ENCODE measurements at places on chromosomes 16 and 17.

DNA sequence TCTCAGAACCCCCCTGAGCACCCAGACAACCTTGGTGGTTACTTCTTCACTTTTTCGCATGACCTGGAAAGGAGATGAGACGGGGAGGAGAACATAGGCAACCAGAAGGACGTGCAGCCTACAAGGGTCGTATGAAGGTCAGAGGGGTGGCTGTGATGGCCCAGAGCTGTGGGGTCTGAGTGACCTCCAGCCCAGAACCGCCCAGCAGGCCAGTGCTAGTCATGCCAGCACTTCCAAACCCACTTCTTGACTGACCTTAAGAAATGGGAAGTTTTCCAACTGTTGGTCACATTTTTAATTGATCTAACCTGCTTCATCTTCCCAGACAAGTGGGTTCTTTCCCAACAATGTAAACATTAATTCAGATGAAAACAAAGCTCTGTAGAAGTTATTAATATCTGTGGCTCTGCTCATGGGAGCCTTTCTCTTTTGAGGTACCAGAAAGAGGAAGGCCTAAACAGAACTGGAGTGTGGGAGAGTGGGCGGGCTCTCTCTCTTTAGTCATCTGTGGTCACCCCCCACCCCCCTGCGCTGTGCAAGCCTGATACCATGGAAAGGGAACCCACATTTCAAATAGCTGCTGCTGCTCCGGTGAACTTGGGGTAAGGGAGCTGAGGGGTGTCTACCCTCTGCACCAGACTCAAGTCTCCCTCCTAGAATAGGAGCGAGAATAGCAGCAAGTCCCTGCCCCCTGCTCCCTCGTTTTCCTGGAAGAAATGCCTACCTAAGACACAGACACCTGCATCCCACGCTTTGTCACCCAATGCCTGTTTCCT, 101.6 kb downstream of the RAB11FIP4 start:
- DNase-seq: no peak

GRCh38 chr17:1766382-1767135, 4.7 kb downstream of the SERPINF1 start:
- no peak for DNase-seq

- no peak for DNase-seq
These were observed 13.7 kb downstream of the CBX4 start for GRCh38 chr17:79825580-79825921.

- no peak for DNase-seq
These were observed 35.6 kb upstream of the CACNG4 start for GRCh38 chr17:66928949-66929348.

- DNase-seq: no peak
These were observed 294.2 kb upstream of the C16orf82 start for GRCh38 chr16:26772503-26772902.

- no peak for DNase-seq
These were observed 12.0 kb upstream of the CDYL2 start for GRCh38 chr16:80816356-80816755.

DNA sequence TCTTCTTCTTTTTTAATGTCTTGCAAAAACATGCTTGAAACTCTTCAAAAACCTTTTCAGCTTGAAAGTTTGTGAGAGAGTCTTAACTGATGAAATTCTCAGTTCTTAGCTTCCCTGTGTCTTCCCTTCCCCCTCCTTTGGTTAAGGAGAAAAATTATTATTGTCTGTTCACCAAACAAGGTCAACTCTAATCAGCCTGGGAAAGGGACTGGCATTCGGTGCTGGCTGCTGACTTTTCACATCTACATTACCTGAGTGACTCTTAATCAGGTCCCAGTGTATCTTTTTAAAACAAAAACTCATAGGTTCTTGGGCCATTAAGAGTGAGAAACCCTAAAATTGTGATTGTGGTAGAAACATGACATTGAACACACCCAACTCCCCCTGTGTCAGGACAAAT, 39.1 kb upstream of the AXIN2 start:
- no peak for DNase-seq

GRCh38 chr17:48173191-48173984, 65.8 kb downstream of the SNX11 start:
- no peak for DNase-seq

DNA sequence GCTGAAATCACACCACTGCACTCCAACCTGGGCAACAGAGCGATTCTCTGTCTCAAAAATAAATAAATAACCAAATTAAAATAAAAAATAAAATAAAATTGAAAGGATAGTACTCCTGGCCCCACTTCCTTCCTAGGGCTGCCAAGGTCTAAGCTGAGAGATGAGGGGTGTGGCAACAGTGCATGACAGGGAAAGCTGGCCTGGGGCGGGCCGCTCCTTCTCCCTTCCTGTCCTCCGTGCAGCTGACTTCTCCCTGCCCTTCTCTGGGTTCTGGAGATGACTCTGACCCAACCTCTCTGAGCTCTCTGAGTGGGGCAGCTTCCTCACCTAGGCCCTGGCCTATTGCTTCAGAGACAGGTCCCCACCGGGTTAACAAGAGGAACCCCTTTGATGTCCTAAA, 8.7 kb upstream of the SLC25A39 start:
- no peak for DNase-seq

DNA sequence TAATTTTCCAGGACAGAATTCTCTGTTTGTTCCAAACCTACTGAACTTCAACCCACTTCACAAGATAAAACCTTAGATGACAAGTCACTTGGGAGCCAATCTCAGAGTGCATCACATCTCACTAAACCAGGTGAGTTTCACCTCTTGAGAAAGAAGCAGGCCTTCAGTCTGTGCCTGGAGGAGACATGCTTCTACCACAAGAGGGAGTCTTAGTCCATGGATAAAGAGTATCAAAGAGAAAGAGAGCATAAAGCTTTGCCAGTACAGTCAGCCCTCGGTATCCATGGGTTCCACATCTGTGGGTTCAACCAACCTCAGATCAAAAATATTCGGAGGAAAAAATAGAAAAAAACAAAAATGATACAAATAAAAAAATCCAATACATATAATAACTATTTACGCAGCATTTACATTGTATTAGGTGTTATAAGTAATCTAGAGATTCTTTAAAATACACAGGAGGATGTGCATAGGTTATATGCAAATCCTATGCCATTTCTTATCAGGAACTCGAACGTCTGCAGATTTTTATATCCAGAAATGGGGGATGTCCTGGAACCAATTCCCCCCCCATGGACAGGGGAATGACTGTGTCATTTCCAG, 37.7 kb downstream of the DUSP14 start:
- no peak for DNase-seq

DNA sequence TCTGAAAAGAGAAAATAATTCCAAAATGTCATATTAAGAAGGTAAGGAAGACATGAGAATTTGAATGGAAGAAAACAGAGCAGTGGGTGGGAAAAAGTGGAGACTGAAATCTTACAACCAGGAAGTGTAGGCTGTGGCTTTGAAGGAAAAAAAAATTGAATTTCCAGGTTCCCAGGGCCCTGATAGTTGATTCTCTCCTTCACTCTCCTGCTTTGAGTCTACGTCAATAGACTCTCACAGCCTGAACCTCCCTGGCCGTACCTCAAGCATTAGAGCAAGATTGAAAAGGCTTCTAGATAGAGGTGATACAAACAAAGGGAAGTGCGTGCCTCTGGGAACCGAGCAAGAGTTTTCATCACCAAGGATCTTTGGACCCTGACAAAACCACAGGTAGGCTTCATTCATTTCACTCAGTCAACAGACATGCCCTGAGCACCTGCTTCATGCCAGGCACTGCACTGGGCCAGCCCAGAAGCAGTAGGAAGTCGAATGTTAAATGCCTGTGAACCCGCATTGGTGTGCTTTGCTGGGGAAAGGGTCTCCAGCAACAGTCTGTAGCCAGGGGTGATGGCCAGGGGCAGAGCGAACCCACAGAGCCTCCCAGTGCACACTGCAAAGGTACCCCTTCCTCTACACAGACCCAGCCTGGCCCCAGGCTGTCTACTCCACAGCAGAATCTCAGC, 163.9 kb downstream of the SLC39A11 start:
- DNase-seq: no peak

DNA sequence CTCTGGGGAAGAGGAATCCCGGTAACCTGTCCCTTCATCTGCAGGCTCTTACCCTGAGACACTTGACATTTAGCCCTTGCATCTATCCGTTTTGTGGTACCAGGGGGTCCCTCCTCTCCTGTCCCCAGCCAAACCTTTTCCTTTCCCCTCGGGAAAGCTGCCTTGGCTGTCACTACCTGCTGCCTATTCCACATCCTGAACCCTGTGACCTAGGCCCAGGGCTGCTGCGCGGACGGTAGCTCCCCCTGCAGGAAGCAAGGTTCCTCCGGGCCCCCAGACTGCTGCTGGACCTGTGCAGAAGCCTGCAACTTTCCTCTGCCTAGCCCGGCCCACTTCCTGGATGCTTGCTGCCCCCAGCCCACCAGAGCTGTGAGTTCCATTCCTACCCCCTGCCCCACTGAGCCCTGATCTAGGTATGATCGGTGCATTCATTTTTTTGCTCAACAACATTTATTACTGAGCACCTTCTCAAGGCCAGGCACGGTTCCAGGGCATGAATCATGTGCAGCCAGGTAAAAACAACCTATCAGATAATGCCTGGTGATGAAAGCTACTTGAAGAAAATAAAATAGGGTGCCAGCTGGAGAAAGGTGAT, 10.5 kb upstream of the ALDOA start:
- DNase-seq: no peak

GRCh38 chr17:49997773-49998703, 3.0 kb upstream of the DLX3 start:
- DNase-seq: peak; percentile 32

GRCh38 chr16:24508614-24509013, 30.8 kb upstream of the RBBP6 start:
- DNase-seq: peak; percentile 65

DNA sequence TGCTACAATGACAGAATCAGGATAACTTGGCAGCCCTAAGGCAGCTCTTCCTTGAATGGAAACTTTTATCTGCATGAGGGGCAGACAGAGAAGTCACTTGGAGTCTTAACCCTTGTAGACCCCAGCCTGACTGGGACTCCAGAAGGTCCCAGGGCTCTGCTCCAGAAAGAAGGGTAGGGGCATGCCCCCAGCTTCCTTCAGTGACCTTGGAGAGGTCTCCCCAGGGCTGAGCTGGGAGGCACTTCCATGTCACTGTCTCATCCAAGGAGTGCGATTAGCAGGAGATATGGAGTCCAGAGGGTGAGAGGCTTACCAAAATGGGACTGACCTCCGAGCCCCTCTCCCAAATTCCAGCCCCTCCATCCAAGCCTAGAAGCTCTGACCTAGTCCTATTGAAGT, 3.4 kb upstream of the NLRC5 start:
- no peak for DNase-seq

GRCh38 chr17:54418467-54418866, 482.2 kb upstream of the TOM1L1 start:
- no peak for DNase-seq

DNA sequence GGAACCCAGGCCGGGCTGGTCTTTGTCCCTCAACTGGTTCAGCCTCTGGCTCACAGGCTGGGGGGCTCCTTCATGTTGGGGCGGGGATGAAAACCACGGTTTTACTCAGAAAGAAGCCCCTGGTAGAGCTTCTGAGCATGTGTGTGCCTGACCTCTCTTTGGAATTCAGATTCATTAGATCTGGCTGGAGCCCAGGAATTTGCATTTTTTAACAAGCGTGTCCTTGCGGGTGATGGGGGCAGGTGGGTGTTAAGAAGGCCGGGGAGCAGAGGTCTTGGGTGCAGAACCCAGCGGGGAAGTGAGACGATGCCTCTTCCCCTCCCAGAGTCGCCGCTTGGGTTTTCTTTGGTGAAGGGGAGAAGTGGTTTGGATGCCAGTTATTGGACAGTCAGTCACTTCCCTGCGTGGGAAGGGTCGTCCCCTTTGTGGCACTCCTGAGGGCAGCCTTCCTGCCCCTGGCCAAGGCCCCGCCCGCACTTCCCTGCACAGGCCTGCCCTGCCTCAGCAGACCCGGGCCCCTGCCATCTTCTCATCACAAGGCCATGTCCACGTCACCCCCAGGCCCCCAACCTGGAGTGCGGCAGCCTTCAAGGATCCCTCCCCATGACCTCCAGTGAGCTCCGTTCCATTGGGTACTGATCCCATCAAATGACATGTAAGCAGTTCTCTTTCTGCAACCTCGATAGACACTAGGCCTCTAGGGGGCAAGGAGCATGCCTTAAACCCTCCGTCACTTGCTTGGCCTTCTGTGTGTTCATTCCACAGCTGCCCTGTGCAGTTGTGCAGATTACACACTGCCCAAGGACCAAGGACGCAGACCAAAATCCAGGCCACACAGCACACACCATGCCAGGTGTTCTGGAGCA, 177.7 kb upstream of the CIBAR2 start:
- DNase-seq: no peak

DNA sequence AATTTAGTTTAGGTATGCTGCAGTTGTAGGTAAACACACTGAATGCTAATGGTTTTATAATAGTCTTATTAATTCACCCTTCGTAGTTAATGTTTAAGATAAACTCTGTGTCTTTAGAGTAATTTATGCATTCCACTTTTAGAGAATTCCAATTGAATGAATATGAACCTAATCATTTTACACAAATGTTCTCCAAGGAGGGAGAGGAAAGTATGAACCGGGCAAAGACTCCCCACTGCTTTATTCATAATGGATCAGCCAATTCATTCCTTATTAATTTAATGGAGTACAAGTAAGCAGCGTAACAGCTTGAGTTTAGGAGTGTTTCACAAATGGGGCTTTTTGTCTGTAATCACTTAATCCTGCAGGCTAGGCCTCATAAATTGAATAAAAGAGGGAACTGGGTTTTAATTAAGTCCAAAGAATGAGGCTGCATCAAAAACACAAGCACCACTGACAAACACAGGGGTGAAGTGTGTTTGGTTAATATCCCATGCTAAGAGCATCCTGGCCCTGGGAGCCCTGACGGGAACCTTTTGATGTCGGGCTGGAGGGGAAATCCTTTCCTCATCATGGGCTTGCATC, 375.7 kb upstream of the DYNLRB2 start:
- DNase-seq: no peak
